ENCODE measurements at places on chromosomes 3 and 15.

GRCh38 chr15:45162771-45163507, 24.8 kb downstream of the SHF start:
- peak; percentile 63 for DNase-seq

GRCh38 chr15:94079968-94080367, 151.4 kb upstream of the MCTP2 start:
- no peak for DNase-seq

GRCh38 chr3:85790445-85791030, 831.7 kb downstream of the CADM2 start:
- no peak for DNase-seq

DNA sequence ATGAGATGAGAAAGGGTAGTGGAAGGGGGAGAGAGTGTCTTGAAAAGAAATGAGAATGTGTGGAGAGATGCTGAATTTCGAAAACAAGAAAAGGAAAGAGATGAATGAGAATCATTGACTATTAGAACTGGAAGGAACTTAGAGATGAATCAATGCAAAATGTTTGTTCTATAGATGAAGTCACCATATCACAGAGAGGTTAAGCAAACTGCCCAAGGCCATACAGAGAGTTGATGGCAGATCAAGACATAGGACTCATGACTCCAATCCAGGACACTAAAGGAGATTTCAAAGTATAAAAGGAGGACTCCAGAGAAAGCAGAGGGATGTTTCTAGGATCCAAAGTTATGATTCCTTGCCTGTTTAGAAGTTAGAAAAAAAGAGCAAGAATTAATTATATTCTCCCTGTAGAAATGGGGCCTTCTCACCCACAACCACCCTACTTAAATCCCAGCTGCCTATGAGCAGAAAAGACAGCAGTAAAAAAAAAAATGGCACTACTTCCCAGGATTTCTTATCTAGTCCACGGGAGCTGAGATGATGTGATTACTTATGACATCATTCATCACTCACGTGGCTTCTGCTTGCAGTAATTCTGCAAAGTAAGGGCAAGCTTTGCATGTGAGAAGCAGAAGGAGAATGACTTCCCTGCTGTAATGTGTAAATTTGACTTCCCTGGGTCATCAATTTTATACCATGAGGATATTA, 210.8 kb upstream of the MRPL3 start:
- DNase-seq = no peak

- no peak for DNase-seq
Measured at GRCh38 chr3:120114981-120115380, 20.7 kb upstream of the GSK3B start.
